Fibroblast of lung (primary cell): ENCODE measurements at places on chromosomes 6 and 20.

- DNase-seq, result no peak
Measured at GRCh38 chr6:8906699-8907098, 471.4 kb upstream of the SLC35B3 start.

DNA sequence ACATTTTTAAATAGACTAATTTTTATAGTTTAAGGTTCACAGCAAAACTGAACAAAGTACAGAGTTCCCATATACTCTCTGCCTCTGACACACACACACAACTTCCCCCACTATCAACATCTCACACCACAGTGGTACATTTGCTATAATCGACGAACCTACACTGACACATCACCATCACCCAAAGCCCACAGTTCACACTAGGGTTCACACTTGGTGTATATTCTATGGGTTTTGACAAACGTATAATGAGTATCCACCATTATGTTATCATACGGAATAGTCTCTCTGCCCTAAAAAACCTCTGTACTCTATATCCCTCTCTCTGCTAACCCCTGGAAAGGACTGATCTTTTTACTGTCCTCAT lies 15.6 kb downstream of the TMEM30A start:
- no peak for DNase-seq

DNA sequence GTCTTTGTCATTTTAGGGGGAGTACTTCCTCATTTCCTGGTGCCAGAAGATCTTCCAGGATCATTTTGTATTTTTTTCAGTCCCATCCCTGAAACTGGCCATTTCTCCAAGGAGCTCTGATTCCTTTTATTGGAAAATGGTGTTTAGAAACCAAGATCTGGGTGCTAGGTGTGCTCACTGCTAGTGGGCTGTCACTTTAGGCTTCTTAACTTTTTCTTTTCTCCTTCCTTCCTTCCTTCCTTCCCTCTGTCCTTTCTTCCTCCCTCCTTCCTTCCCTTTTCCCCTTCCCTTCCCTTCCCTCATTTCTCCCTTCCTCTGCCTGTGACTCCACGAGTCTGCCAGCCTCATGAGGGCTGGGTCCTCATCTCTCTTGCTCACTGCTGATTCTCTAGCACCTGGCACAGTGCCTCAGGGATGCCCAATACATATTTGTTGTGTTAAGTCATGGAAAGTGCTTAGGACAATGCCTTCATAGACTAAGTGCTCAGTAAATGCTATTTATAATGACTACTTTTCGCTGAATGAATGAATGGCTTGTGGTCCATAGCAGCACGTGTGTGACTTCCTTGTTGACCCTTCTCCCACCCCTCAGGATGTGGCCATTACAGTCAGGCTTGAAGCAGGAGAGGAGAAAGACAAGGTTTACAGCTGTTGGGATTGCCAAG lies 36.9 kb downstream of the APCDD1L start:
- no peak for DNase-seq

- no peak for DNase-seq
Measured at GRCh38 chr6:158619922-158620801, 24.4 kb downstream of the DYNLT1 start.

DNA sequence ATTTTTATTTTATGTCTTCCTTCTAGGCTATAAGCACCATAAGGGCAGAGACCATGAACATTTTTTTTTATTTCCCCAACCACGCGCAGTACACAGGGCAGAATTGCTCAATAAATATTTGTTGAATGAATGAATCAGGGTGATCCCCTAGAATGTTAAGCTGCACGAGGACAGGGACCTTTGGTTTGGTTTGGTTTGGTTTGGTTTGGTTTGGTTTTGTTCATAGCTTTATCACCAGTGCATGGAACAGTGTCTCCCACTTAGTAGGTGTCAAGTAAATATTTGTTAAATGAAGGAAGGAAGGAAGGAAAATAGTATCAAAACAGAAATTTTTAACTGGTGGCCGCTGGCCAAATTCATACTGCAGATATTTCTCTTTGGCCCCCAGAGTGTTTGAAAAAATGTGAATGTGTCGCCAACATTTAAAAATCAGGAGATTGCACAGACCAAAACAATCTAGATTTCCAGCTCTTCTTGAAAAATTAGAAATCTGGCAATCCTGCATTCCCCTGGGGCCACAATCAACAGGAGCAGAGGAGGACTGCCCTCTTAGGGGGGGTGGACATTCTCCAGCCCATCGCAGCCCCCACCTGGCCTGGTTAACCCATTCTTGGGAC lies 205.3 kb downstream of the EYA2 start:
- DNase-seq, result no peak

- DNase-seq, result no peak
Measured at GRCh38 chr20:59682603-59683002, 78.3 kb downstream of the PHACTR3 start.

DNA sequence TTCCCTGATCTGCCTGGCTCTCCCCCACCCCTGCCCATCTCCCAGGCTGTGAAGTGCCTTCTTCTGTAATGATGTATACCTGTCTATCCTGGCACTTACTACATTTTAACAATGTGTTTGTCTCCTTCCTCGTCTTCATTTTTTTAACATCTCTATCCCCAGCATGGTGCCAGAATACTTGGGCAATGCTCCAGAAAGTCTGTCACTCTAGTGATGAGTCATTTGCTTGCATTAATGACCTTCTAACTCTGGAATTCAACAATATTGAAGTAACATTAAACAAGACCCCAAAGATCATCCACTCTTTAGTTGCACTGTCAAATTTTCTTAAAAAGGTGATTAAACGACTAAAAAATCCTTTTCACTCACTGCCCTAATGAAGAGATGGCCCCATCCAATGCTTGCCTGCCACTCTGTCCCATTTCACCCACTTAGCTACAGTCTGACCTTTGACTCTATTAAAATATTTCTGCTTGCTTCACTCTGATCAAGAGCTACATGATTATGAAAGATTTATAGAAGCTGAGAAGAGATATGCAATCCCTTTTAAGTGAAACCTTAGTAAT lies 7.7 kb upstream of the KLHL31 start:
- DNase-seq, result peak; percentile 85
